CD4-positive, alpha-beta T cell treated with Interleukin-15 for 1 hour (primary cell): ENCODE measurements at places on chromosomes 12 and 14.

DNA sequence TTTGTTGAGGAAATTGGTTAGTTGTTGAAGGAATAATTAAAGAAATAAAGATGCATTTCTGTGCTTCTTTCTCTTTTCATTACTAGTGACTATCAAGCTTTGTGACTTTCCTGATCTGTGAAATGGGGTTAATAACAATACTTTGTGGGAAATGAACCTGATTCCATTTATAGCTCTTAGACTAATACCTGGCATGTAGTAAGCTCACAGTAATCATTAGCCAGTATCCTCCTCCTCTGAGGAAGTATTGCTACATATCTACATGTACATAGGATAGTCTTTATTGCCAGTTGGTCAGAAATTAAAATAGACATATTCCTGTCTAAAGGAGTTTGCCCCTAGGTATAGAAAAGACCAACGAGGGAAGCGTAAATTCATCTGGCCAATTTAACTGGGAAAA is 1.8 kb upstream of the CCDC198 start:
- no peak for DNase-seq

DNA sequence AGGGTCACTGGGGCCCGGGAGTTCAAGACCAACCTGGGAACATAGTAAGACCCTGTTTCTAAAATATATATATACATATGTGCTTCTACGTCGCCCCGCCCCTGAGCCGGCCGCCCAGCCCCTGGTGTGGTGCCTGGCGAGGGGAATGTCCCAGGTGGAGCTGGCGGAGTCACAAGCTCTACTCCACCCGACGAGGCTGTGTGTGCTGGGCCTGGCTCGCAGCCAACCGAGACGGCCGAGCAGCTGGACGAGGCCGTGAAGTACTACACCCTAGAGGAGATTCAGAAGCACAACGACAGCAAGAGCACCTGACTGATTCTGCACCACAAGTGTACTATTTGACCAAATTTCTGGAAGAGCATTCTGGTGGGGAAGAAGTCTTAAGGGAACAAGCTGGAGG is 22.1 kb upstream of the ITPK1 start:
- DNase-seq: no peak

DNA sequence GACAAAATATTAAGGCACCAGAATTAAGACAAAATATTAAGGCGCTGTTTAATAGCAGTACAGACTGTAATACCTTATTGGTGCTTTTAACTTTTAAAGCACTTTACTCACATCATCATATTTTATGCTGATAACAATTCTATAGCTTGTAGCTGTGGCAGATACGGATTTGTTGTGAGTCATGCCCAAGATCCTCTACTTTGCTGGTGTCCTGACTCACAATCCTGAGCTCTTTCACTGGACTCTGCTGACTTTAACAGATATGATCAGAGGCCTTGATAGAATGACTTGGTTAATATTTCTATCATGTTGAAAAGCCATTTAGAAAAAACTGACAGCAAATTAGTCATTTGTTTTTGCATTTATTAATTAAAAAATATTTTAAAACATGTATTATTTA is 99.0 kb upstream of the PKP2 start:
- no peak for DNase-seq

GRCh38 chr14:91127401-91127801 is 13.5 kb downstream of the DGLUCY start:
- no peak for DNase-seq

- DNase-seq: no peak
Observed at GRCh38 chr12:72077111-72077820, 138.6 kb downstream of the TPH2 start.

GRCh38 chr14:69131176-69131575 is 21.7 kb downstream of the DCAF5 start:
- DNase-seq: no peak

GRCh38 chr12:67449591-67450052 is 180.5 kb downstream of the CAND1 start:
- no peak for DNase-seq

DNA sequence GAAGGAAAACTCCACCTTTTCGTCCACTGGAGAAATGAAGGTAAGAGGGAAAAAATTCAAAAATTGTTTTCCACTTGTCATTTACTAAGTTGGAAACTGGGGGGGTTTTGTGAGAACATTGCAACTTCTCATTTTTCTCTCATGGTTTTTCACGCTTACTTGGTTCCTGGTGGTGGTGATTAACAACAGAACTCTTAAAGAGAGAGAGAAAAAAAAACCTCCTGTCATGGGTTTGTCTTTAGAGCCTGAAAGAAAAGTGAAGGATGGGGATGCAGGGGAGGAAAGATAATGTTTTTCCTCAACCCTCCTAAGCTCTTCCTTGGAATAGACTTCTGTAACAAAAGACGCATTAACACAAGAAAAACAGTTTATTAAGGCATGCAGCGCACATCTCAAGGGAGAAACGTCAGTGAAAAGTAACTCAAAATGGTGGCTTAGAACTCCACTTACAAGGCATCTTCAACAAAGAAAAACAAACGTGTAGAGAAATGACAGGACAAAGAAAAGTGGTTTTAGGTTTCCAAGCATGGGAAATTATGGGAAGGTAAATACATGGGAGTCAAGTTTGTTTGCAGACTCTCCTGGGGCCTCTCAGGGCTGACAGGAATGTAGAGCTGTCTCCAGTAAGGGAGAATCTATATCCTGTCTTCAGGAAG is 81.9 kb upstream of the ATF7IP start:
- no peak for DNase-seq

GRCh38 chr12:76631741-76632140 is 72.2 kb upstream of the OSBPL8 start:
- DNase-seq: no peak

DNA sequence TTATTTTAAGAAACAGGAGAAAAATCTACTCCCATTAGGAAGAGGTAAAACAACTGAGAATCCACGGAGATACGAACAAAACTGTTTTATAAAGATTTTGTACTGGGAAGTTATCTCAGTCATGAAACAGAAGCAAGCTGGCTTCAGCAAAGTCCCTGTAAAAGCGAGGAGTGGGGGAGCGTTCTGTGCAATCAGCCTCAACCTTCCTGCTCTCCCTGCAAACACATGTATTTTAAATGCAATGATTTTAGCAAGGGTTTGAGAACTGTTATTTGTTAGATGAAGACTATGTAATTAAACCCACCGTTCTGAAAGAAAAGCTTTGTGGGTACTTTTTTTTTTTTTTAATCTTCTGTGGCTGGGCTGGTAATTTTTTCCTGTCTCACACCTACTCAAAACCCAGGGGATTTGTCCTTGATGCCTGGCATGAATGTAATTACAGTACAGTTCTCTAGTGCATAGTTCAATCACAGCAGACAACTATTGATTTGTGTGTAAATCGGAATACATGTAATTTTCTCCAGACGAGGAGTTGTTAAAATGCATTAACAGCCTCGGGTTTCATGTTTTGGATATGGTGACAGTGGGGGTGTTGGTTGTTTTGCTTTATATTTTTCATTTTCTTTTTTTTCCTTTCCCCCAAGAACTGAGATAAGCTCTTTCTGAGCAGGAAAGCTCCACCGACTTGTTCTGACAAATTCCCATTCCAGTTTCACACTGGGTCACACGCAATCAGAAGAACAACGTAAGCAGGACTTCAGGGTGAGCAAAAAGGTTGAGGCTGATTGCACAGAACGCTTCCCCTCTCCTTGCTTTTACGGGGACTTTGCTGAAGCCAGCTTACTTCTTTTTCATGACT is 153.6 kb downstream of the PHLDA1 start:
- DNase-seq: no peak

- no peak for DNase-seq
Observed at GRCh38 chr12:89873745-89874144, 165.1 kb upstream of the ATP2B1 start.

- peak; percentile 71 for DNase-seq
Observed at GRCh38 chr14:69191340-69192111, at the start of gene EXD2. TSS of gene EXD2 (plus strand) at chr14:69191498. CDS start at chr14:69209471, 17,973 bp downstream.

DNA sequence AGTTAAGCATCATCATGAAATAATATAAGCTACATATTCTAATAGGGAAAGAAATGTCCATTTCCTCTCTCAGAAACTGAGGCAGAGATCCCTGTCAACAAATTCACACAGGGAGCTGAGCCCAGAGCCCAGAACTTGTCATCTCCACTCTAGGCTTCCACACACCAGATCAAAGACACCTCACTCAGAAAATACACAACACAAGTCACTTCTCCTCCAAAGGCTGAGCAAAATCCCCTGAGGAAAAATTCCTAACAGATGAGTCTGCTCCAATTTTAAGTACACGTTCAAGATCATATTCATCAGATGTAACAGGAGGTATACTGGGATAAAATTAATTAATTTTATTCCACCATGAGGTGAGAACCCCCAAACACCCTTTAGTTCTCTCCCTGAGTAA is 227.3 kb downstream of the DPF3 start:
- no peak for DNase-seq

GRCh38 chr12:98591209-98591608 is 2.3 kb upstream of the SLC25A3 start:
- no peak for DNase-seq

DNA sequence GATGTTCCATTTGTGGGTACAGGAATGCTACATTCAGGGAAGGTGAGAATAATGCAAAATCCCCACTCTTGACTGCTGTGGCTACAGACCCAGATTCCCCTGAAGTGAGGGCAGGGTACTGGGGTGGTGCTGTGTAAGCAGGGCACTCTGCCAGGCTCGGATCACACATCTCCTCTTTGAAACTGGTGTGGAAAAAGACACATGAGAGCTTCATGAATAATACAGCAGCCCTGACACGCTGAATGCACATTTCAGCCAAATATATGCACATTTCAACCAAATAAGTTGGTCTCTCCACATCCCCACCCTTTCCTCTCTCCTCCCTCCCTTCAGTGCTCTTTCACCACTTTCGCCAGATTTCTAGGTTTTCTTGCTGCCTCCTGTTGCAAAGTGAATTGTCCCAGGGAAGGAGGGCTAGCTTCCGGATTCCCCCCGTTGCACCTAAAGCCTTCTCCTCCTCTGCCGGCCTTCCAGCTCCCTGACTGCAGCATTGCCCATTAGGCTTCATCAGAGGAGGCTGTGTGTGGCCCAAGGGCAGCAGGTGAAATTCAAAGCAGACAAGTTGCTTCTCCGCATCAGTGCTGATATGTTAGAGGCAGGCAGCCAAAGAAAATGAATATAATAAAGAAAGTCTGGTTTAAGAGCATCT is 118.2 kb upstream of the TMCC3 start:
- no peak for DNase-seq

GRCh38 chr12:87140262-87140661 is 884.1 kb upstream of the MGAT4C start:
- DNase-seq: no peak
